ENCODE measurements at places on chromosomes 1 and 21.
A peak's percentile ranks its signal among the peaks of the same experiment; 100 is the strongest.

DNA sequence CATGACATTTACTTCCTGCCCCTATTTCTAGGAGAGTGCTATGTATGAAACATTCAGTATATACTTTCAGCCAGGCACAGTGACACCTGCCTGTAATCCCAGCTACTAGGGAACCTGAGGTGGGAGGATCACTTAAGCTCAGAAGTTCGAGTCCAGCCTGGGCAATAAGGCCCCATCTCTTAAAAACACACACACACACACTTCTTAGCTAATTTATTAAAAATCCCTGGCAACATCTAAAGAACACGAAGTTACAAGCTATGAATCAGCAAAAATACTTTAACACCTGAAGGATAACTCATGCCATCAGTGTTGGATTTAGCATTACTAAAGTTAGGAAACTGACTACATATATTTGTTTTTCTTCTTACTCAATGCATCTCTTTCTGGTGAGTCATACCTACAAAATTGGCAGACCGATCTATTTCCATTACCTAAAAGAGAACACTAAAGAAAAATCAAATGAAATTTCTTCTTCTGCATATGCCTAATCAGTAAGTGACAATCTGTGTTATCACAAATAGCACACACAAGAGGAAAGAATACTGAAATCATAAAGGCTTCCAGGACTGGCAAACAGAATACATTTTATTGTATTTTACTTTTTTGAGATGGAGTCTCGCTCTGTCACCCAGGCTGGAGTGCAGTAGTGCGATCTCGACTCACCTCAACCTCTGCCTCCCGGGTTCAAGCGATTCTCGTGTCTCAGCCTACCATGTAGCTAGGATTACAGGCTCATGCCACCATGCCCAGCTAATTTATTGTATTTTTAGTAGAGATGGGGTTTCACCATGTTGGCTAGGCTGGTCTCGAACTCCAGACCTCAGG, 41.4 kb downstream of the RNF115 start:
- DNase-seq, result no peak

DNA sequence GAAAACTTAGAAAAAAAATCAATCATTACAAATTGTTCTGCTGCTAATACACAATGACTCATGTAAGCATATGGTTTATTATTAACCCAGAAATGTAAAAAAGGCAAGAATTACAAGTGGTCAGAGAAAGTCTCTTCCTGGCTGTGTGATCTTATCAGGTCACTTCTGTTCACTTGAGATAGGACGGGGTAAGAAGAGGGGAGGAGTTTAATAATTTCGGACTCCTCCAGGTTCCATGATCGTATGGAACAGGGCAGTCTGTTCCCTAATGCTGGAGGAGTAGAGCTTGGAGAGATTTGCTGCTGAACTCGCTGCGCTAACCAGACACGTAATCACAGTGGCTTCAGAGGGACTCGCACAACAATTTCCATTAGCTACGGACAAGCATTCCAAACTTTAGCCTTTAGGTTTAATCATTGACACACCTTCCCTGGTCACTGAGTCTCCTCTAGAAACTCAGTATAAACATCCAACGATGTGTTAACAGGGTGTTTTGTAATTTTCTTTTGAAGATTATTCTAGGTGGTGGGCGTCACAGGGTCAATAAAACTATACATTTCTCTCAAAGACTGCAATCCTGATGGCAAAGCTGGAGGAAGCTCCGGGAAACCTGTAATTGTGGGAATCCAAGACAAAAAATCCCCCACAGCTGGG, 1.3 kb downstream of the CRYZ start:
- no peak for DNase-seq

DNA sequence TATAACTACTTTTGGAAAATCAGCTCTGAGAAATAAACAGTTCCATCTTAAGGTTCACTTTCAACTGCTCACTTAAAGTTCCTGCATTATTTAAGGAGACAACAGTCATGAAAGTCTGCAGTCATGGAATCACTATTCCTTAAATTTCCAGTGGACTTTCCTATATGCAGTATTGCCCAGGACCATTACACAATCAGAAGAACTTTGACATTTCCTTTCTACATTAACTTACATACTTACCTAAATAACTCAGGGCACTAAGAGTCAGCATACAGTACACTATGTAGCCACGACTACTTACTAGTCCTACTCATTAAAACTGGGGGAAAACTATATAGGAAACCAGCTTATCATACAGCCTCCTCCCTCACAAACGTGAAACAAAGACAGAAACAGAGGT, 220.1 kb downstream of the SLC45A1 start:
- no peak for DNase-seq

GRCh38 chr1:167420510-167420909, 97.8 kb downstream of the CD247 start:
- DNase-seq, result no peak

DNA sequence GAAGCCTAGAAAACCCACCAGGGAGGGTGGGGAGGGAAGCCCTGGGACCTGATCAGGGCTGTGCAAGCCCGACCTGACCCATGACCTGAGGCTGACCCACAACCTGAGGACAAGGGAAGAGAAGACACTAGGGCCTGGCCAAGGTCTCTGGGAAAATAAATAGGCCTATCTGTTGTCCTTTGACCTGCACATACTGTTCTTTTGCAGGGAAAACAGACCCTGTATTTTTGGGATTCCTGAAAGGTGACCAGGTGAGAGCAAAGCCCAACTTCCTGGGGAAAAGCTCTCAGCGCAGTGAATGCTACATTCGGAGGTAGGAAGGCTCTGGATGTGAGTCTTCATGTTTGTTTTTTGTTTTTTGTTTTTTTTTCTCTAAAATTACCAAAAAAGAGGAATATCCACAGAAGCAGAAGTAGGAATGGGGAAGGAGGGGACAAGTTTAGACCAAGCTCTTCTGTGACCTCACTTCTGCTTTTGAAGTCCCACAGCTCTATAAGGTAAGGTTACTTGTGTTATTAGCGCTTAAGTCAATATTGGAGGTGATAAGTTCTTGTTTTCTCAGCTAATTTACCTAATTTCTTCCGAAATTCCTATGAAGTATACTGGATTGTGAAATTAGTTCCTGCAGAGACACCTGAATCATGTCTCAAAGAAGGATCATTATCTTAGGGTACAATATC, 26.2 kb upstream of the LYST start:
- peak; percentile 32 for DNase-seq

DNA sequence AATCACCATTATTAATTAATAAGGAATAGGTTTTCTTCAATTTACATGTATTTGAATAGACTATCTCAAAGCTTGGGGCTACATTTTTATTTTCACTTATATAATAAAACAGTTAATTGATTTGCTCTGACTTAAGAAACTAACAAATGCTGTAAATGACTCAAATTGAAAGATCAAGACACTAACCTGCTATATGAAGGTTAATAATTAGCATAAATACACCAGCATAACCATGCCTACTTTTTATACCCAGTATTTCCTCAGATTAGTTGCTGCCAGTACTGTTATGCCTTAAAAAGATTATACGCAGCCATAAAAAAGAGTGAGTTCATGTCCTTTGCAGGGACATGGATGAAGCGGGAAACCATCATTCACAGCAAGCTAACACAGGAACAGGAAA, 1545.1 kb downstream of the AMY1C start:
- no peak for DNase-seq

- DNase-seq, result no peak
These were observed 123.0 kb upstream of the L1TD1 start for GRCh38 chr1:62071695-62072094.

- DNase-seq, result no peak
These were observed 870.7 kb downstream of the BRINP3 start for GRCh38 chr1:189606795-189607476.

- no peak for DNase-seq
These were observed 14.2 kb upstream of the PHC2 start for GRCh38 chr1:33445108-33445507.

GRCh38 chr1:104636581-104636980, 886.9 kb downstream of the AMY1C start:
- no peak for DNase-seq

DNA sequence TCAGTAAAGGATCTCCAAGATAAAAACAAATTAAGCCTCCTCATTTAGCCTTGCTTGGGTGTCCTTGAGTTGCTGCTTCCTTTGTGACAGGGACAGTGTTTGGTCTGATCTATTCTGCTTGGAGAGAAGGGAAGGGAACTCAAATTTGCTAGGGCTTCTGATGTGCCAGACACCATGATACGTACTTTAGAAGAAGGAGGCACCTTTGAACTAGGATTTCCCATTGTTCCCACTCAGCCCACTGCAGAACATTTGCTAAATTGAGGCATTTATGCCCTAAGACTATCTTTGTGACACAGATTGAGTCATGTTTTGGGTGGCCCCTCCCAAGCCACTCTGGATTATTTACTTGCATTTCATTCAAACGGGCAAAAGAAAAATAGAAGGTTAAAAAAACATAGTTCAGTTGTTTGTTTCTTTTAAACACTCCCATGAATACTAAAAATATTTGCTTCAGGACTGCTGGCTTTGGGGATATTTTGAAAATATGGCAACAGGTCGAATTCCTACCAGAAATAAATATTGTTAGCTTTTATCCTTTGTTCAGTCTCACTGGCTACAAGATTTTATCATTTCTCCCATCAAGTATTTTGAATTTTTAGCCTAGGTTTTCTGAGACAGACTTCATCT, 81.9 kb upstream of the WLS start:
- DNase-seq, result no peak

DNA sequence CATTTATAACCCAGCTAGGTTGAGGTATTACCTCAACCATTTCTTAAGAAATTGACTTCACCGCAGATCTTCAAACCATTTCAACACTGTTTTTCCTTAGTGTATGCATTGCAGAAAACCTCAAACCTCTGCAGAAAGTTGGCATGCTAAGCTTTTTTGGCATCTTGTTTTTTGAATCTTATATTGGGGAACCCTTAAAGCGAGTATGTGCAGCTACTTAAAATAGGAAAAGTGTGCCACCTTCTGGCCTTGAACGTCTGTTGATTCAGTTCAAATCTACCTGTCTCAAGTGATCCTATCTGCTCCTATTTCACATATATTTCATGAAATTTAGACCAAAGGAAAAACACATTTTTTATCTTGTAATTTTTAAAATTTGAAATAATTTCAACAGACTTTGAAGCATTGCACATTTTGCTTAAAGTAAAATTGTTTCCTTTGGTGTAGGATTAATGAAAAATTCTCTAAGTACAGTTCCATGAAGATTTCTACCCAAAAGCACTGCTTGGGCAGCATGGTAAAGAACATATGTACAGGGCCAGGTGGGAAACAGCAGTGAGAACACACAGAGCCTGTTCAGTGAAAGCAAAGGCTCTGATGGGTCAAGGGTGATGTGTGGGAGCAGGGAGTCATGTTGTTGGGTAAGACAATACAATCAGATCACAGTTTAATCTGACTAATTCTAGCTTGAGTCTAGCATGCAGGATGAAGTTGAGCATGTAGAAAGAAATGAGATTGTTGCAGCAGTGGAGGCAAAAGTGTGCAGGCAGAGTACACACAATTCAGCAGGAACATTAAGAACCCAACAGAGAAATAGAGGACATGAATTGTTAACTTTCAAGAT, 17.2 kb downstream of the HENMT1 start:
- peak; percentile 51 for DNase-seq

GRCh38 chr1:167791281-167792187, 69.8 kb downstream of the MPZL1 start:
- DNase-seq, result no peak

GRCh38 chr1:197917805-197918651, 856 bp downstream of the LHX9 start:
- DNase-seq, result no peak

- no peak for DNase-seq
These were observed 10.7 kb downstream of the MR1 start for GRCh38 chr1:181044449-181044966.

DNA sequence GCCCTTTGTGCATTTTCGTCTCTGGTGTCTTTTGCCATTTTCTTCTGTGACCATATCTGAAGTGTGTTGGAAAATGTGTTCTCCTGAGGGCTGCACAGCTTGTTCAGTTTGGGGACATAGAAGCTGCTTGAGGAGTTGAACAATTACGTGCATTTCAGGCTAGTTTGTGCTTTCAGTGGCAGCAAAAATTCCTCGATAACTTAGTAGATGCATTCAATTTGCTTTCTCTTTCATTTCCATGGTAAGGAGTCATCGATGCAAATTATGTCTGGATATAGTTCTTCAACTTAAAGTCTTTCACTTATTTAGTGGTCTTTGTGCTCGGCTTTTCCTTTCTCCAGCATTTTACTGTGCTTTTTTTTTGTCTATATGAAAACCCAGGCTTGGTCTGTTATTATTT, 441.5 kb downstream of the PLA2G4A start:
- no peak for DNase-seq

All from globus pallidus (tissue), 1 donor.